ENCODE measurements at places on chromosomes 11 and 22. TPM values are rescaled to one million over a fixed set of nuclear protein-coding genes. Genes with fewer than 3 reads are reported as not detected.

Gene OR10V1
- not detected for total RNA-seq

Gene OR10D3
- total RNA-seq: not detected

- no peak for DNase-seq
These were observed 3.2 kb upstream of the KRTAP5-10 start for GRCh38 chr11:71562120-71562519.

Gene NCAM1
- 0.51 TPM for total RNA-seq

GRCh38 chr11:62770778-62771143, 435 bp upstream of the TAF6L start:
- no peak for DNase-seq

DNA sequence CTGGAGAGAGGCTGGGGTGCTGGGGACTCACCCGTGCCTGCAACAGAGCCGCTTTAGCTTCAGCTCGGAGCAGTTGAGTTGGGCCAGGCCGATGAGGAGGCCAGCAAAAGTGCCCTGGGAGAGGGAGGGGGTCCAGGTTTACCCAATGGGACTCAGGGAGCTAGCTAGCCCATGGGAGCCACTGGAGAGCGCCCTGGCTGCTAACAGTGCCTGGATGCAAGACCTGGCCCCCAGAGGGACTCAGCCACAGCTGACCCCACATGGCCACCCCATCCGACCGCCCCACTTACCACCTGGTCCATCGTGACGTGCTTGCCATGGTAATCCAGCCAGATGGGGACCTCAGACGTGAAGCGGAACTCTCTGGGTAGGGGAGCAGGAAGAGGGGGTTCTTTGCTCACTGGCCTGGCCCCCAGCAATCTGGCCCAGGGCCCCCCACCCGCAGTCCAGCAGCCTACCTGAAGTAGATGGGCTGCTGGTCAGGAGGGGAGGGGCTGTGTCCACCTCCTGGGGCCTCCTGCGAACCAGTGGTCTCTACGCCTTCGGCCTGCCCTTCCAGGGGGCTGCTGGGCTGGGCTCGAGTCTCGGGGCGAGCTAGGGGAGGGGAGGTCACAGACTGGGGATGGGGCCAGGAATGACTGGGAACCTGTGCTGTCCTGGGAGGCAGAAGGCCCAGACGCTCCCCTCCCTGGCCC, 19.1 kb upstream of the EHD1 start:
- no peak for DNase-seq

DNA sequence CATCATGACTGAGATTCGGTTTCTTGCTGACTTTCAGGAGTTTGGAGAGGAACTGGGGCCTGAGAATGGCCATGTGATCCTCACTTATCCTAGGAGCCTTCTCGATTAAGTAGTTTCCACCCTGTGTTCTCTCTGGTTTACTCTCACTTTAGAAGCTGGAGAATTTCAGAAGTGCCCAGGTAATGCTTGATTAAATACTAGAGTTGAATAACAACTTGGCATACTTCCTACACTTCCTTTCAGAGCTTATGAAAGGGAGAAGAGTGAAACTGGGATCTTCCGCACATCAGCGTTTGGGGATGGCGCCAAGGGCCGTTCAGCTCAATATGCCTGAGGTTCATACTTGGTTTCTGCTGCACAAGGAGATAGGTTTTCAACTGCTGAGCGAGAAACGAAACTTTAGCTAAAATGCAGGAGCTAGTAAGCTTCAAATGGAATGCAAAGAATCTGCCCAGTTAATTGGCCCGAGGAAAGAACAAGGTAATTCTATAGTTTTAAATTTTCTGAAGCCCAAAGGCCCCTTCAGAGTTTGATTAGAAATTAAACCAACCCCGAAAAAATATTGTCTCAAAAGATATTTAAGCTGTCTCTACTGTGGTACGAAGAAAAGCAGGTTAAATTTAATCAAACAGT, 823 bp upstream of the MUC15 start:
- DNase-seq: no peak

DNA sequence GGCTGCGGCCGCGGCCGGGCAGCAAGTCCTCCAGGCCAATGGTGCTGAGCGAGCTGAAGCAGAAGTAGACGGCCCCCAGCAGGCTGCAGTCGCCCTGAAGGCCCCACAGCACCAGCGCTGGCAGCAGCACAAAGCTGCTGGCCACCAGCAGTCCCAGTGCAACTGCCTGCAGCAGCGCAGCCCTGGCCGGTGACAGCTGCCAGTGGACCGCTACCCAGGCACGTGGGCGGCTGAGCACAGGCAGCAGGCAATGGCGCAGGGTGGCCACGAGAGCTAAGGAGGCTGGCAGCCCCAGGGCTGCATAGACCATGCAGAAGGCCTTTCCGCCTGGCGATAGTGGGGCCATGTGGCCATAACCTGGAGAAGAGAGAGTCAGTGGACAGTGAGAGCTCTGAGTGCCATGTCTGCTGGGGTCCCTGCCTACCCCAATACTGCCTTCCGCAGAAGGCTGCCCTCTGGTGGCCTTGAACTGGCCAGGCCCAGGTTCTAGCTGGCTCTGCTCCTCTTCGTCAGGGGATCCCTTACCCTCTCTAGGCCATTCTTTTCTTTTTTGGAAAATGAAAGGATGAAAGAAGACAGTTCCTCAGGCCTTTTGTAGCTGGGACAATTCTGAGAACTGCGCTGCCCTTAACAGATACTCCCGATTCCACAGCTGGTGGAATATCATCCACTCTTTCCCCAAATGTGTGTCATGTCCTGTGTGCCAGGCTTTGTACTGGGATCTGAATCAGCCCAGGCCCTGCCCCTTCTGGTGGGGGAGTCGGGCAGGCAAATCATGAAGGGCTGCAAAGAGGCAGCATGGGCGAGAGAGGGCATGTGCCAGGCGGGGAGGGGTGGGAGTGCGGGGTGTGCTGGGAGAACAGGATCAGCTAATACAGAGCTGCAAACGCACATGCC, 1.8 kb downstream of the KCNK7 start:
- peak; percentile 28 for DNase-seq

All from fibroblast of lung (primary cell).